ENCODE measurements at places on chromosomes 6 and 20.

- DNase-seq: no peak
Measured at GRCh38 chr20:43450841-43451799, 6.6 kb upstream of the SRSF6 start.

DNA sequence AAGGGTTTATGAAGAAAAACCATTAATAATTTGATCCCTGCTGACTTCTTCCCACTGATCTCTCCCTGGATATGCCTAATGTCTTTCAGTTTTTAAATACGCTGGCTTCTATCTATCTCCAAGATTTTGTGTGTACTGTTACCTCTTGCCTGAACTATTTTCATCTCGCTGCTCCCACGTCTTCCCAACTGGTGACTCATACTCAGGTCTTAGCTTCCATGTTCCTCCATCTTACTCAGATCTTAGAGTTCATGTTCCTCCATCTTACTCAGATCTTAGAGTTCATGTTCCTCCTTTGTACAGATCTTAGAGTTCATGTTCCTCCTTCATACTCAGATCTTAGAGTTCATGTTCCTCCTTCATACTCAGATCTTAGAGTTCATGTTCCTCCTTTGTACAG is 21.6 kb downstream of the GPR6 start:
- DNase-seq: no peak

GRCh38 chr6:18323935-18324705 is 59.8 kb upstream of the DEK start:
- DNase-seq: peak; percentile 53

GRCh38 chr6:125481056-125481455 is 179.3 kb upstream of the HDDC2 start:
- no peak for DNase-seq

DNA sequence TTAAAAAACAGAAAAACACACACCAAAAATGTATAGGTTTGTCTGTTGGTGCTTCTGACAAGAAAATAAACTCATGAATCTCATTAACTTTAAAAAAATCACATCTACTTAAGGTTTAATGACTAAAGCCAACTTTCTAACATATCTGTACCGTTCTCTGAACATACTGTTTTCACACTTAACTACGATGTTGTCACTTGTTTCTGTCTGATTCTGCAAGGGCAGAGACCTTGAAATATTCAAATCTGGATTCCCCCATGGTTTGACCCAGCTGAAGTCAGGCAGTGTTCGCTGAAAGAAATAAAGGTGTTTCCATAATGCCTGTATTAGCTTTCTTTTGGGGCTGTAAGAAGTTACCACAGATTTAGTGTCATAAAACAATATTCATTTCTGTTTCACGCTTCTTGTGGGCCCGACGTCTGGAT is 2.7 kb upstream of the ASXL1 start:
- DNase-seq: no peak

DNA sequence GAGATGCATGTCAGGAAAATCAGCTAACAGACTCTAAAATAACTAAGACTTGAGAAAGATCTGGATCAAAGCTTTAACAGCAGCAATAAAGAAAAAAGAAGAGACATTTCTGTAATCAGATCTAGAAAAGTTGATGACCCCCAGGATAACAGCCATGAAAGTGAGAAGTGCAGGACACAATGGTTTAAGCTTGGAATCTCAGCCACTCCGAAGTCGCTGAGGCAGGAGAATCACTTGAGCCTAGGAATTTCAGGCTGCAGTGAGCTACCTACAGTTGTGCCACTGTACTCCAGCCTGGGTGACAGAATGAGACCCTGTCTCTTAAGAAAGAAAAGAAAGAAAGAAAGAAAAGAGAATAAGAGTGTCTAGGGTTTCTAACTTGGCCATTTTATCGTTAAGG is 544.1 kb downstream of the CD83 start:
- DNase-seq: no peak

DNA sequence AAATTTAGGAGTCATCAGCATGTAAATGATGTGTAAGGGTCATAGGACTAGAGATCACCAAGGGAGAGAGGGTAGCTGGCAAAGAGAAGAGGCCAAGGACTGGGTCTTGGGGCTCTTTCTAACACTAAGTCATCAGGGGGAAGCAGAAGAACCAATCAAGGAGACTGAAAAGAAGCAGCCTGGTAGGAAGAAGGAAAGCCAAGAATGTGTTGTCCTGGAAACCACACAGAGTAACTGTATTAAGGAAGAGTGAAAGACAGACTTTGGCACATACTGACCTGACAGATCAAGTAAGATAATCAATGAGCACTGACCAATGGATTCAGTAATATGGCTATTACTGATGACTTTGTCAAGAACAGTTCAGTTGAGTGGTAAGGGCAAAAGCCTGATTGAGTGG is 42.3 kb upstream of the LAMA4 start:
- no peak for DNase-seq

GRCh38 chr6:37354526-37355384 is 972 bp downstream of the RNF8 start:
- peak; percentile 58 for DNase-seq

GRCh38 chr20:63946986-63947637 is 9.1 kb downstream of the UCKL1 start:
- no peak for DNase-seq

- DNase-seq: no peak
Measured at GRCh38 chr6:119020597-119021561, 57.6 kb downstream of the FAM184A start.

DNA sequence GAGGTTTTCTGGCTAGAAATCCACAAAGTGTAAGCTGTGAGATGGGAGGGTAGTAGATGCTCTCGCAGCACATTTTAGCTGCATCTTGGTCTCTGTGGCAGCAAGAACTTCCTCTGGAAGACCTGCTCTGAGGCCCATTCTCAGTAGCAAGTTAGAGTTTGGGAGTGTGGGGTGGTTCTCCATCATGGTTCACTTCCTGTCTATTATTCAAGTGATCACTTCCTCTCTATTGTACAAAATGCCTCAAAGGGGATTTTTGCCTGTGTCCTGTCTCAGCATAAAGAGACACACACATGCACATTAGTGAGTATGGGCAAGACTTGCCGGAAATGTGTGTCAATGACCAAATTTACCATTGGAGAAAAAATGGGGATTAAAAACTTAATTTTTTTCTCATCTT is 42.5 kb downstream of the LYRM2 start:
- DNase-seq: no peak

DNA sequence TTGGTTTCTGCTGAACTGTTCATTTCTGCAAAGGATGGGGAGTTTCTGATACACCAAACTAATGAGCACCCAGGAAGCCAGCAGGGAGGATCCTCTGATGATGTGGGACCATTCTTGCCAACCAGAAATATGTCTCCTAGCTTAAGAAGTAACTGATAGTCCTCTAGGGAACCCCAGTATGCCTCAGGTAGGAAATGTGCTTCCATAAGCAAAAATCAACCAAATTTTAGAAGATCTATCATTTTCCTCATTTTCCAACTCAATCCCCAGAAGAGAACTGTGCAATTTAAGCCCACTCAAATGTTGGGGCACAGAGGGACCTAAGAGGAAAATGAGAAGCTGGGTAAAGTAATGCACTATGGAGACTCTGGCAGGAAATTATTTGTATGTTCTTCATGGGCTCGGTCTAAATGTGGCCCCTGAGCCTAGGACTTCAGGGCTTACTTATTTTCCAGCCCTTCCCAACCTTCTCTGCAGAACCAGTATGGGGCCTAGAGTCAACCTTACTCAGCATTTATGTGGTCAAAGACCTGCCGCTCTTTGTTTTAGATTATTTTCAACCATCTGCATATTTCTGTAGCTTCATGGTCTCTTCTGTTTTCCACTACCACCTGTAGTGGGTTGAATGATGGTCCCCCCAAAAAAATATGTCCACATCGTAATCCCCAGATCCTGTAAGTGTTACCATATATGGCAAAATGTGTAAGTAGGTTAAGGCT is 359.8 kb upstream of the CDH4 start:
- no peak for DNase-seq

DNA sequence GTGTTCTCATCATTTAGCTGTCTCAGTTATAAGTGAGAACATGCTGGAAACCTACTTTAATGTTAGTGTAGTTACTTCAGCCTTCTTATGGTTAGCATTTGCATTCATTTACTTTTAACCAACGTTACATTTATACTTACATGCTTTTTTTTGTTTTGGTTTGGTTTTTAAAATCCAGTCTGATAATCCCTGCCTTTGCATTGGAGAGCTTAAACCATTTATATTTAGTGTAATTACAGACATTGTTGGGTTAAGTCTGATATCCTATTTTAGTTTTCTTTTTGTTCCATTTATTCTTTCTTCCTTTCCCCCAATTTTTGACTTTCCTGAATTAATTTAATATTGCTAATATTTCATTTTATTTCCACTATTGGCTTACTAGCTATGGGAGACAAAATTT is 70.2 kb downstream of the AIG1 start:
- DNase-seq: no peak

DNA sequence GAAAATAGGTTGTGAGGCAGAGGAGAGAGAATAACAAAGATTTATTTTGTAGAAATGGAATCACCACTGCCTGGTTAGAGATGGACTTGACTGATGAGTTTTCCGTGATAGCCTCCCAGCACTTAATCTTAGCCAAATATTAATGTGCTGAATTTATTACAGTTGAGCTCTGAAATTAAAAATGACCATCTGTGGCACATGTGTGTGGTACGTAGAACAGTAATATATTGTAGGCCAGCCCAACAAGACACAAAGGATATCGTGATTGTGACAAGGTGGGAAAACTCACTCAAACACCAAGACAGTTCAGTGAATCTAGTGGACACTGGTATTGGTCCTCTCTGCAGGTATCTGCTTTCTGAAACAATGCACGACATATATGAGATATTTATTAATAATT is 119.4 kb downstream of the HAO1 start:
- DNase-seq: no peak

GRCh38 chr20:57977141-57977540 is 251.3 kb downstream of the ANKRD60 start:
- DNase-seq: no peak

GRCh38 chr20:34310481-34311117 is 7.4 kb upstream of the AHCY start:
- DNase-seq: no peak

DNA sequence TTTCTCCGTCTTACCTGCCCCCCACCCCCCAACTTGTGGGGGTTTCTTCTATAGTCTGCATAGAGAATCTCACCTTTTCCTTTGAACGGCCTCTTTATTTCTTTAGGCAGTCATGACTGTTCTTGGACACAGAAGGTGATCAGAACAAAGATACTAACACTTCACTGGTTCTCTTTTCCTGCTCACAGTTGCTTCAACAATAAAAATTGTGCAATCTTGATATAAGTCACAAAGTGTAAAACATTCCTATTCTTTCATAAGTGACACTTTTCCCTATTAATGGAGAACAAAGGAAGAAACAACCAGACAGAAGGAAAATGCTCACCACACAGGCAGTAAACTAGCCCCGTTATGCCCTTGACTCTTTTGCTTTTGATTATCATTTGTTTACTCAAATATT is 238.4 kb upstream of the QKI start:
- DNase-seq: no peak

DNA sequence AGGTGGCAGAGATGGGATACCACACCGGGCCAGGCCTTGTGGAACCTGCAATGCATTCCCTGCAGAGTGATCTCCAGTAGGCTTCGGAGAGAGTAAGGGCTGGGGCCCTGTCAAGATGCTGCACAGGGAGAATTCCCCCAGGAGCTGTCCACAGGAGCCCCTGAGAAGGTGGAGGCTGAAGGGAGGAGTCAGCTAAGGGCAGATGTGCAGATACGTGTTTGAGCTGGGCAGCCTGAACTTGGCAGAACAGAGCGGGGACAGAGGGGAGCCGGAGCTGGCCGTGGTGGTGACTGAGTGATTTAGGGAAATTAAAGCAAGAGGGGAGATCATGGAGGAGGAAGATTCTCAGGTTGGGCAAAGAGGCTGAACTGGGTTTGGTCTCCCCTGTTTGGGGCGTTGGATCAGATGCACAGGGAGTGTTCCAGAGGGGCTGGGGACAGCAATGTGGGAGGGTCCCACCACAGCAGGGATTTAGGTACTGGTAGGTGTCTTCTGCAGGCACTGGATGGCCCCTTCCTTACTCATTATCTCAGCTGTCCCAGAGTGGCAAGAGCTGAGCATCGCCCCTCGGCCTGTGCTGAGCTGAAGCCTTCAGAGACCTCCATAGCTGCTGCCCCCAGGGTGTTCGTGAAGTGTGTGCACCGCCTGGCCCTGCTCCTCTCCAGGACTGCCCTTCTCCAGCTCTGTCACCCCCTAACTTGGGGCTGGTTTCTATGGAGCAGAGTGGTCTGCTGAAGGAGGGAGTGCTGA is 3.8 kb upstream of the NCR2 start:
- no peak for DNase-seq

DNA sequence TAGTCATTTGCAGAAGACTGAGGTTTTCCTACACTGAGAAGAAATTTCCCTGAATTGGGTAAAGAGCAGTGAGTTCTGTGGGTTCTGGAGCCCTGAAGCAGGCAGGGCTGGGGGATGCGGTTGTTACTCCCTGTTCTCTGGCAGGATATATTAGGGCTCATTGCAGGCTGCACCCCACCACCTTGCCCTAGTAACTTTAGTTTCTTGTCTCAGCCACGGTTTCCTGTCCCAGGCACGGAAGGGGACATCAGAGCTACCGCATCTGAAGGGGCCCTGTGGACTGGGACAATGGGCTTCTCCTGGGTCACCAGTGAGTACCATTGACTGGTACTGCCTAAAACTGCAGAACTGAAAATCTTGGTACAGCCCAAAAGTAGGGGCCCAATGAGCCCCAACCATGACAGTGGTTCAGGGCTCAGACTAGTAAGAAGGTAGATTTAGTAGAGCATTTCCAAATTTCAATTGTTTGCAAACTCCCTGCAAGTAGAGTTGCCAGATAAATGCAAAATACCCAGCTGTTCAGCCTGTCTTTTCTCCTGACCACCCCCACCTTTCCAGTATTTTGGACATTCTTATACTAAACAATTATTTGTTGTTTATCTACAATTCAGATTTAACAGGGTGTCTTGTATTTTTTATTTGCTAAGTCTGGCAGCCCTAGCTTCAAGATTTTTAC is 54.5 kb upstream of the EYA2 start:
- DNase-seq: no peak

DNA sequence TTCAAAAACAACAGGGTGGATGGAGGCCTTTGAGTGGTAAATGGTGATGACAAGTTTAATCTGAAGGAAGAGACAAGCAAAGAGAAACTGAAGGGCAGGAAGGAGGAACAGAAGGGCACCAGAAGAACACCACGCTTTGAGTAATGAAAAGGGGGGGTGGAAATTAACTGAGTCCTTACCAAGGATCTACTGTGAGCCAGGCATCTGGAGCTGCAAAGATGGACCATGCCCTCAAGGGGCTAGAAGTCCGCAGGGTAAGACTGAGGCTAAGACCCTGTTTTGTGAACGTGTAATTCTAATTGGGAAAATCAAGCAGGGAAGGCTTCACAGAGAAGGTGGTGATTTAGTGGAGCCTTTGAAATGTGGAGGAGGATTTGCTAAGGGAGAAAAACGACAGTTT is 1.6 kb downstream of the NDRG3 start:
- DNase-seq: no peak

- no peak for DNase-seq
Measured at GRCh38 chr6:169232507-169232931, 21.1 kb downstream of the THBS2 start.

- no peak for DNase-seq
Measured at GRCh38 chr6:146423452-146423851, 120.2 kb upstream of the RAB32 start.

- DNase-seq: no peak
Measured at GRCh38 chr20:58567437-58567836, 52.2 kb upstream of the APCDD1L start.

GRCh38 chr20:16284385-16285100 is 288.7 kb downstream of the KIF16B start:
- no peak for DNase-seq

GRCh38 chr6:104858642-104859041 is 1.1 kb downstream of the HACE1 start:
- peak; percentile 14 for DNase-seq

- DNase-seq: no peak
Measured at GRCh38 chr20:63521602-63522001, 1.0 kb downstream of the PPDPF start.
